ENCODE measurements at places on chromosomes 1 and 21.

DNA sequence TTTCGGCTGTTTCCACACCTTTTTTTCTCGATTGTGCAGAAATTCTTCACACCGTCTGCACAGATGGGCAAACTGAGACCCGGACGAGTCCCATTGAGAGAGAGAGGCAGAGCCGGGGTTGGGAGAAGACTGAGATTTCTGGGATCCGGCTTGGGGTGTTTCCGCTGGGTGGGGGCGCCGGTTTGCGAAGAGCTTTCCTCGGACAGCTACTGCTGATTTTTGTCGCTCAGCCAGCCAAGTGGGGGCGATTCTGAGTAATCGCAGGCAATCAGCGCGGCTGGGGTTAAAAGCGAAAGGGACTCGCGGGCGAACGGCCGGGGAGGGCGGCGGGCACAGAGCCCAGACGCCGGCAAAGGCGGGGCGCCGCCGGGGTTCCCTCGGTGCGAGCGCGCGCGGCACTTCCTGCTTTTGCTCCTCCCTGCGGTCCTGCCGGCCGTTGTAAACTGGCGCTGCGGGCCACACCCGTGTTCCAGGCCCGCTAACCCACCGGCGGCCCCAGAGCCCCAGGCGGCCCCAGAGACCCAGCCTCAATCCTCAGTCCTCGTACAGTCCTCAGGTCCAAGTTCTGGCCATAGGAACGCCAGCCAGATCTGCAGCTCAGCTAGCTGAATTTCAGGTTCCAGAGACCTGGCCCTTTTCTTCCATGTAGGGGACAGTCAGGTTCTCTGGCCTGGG, 32.4 kb upstream of the JUN start:
- no peak for DNase-seq

- no peak for DNase-seq
Observed at GRCh38 chr1:60111118-60111517, 37.5 kb upstream of the C1orf87 start.

DNA sequence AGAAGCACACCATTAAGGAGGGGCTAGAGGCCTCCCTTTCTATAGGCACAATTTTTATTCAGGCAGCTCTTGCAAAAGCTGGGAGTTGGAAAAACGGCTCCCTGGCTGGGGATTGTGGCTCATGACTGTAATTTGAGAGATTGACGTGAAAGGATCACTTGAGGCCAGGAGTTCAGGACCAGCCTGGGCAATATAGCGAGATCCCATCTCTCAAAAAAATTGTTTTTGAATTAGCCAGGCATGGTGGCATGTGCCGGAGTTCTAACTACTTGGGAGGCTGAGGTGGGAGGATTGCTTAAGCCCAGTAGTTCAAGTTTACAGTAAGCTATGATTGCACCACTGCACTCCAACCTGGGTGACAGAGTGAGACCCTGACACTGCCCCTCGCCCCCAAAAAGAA, 23.9 kb upstream of the NRDC start:
- DNase-seq: no peak

GRCh38 chr1:244843148-244843978, 7.9 kb downstream of the COX20 start:
- no peak for DNase-seq

GRCh38 chr1:228940526-228940925, 205.2 kb downstream of the RHOU start:
- DNase-seq: no peak

GRCh38 chr1:43573066-43573800, 42.5 kb downstream of the PTPRF start:
- DNase-seq: peak; percentile 27

- no peak for DNase-seq
Observed at GRCh38 chr21:39363607-39364555, 15.0 kb upstream of the HMGN1 start.

- no peak for DNase-seq
Observed at GRCh38 chr1:70171512-70171911, 33.9 kb downstream of the LRRC40 start.

GRCh38 chr1:161864577-161864976, 98.5 kb downstream of the ATF6 start:
- no peak for DNase-seq

- no peak for DNase-seq
Observed at GRCh38 chr1:201191653-201192260, 1.1 kb downstream of the IGFN1 start.

DNA sequence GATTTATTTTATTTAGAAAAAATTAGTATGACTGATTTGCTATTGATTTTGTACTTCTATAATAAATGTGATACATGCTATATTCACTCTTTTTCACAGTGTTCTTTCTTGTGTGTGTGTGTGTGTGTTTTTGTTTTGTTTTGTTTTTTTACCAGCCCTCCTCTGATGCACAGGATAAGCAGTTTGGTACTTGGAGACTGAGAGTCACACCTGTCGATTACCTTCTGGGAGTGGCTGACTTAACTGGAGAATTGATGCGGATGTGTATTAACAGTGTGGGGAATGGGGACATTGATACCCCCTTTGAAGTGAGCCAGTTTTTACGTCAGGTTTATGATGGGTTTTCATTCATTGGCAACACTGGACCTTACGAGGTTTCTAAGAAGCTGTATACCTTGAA, 35.9 kb downstream of the TSNAX start:
- no peak for DNase-seq

- DNase-seq: no peak
Observed at GRCh38 chr1:53326598-53327181, 1.2 kb downstream of the LRP8 start.

- no peak for DNase-seq
Observed at GRCh38 chr1:210251680-210252490, 19.3 kb downstream of the SERTAD4 start.

GRCh38 chr1:11053758-11054137, 6.1 kb downstream of the SRM start:
- DNase-seq: no peak

GRCh38 chr1:237012788-237013383, 8.6 kb upstream of the MT1HL1 start:
- DNase-seq: no peak

DNA sequence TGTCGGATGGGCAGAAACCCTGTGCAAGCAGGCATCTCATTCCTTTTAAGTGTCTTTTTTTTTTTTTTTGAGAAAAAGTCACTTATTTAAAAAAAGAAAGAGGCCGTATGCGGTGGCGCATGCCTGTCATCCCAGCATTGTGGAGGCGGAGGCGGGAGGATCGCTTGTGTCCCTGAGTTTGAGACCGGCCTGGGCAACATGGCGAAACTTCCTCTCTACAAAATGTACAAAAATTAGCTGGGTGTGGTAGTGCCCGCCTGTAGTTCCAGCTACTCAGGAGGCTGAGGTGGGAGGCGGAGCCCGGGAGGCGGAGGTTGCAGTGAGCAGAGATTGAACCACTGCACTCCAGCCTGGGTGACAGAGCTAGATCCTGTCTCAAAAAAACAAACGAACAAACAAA, 1.7 kb downstream of the GPR137B start:
- DNase-seq: no peak

DNA sequence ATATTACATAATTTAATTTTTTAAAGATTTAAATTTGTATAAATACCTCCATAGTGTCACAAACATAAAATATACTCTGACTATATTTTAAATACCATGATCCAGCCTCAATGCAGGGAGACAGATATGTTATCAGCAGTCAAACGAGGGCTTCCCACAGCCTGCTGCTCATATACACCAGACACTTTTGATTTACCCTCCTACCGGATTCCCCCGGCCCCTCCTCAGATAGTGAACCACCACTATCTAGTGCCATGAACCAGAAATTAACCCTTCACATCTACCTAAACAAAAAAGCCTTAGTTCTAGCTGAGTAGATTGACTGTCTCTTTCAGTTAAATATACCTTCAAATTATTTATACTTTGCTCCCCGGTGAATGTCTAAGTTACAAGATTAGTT, 52.4 kb upstream of the C1orf53 start:
- DNase-seq: no peak

- no peak for DNase-seq
Observed at GRCh38 chr1:46166521-46167462, 8.1 kb upstream of the TSPAN1 start.

- no peak for DNase-seq
Observed at GRCh38 chr1:166814611-166815010, 24.7 kb upstream of the POGK start.

DNA sequence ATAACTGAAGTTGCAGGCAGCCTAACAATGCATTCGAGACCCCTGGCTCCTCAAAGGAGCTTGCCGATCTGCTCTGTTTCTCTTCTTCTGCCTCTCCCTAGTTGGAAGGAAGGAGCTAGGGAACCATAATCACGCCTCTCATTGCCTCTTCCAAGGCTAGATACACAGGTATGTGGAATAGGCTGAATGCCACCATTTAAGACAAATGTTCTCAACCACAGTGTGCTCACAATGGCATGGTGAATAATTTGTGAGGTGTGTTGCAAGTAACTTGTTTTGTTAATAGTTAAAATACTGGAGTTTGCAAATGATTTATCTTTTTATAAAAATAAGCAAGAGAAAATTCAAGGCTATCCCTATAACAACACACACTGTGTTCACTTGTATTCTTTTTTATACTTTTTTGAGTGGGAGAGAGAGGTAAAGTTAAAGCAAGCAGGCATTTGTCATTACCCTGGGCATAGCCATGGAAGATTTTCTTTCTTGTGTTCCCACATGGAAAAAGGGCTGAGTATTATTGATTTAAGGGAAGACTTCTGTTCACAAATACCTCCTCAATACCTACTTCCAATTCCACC, 45.4 kb upstream of the SYT6 start:
- no peak for DNase-seq

DNA sequence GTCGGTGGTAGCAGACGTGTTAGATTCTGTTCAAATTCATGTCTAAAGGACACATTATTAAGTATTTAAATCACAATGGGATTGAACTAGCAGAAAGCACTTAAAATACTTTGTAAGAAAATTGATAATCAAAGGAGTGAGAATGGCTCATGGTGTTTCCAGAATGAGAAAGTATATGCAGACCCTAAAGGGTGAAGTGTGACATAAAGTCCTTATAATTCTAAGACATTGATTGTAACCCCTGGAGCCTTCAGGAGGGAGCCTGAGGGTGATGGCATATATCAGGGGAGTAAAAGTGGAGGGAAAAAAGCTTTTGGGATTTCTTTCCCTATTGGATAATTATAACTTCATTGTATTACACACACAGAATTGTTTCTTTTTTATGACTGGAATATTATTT, at the start of gene OR2C3:
Gene OR2C3 (minus strand): TSS at position 101 of the 400 bp plus-strand sequence. CDS start 3,929 bp downstream, outside the sequence.
- DNase-seq: no peak

DNA sequence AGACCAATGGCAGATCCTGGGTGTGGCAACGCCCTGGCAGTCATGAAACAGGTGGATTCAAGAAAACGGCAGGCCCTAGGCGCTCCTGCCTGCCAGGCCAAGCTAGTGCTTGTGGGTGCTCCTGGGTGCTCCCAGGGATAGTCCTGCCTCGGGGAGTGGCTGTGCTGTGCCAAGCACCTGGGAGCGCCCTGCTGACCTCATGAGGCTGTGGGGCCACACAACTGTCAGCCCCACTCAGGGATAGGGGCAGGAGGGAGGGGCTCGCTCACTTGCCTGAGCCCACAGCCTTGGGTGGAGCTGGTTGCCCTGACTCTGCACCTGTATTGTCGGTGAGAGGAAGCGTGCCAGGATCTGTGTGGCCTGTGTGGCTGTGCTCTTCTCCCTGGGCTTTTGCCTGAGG, 9.4 kb downstream of the SNAP47 start:
- no peak for DNase-seq

DNA sequence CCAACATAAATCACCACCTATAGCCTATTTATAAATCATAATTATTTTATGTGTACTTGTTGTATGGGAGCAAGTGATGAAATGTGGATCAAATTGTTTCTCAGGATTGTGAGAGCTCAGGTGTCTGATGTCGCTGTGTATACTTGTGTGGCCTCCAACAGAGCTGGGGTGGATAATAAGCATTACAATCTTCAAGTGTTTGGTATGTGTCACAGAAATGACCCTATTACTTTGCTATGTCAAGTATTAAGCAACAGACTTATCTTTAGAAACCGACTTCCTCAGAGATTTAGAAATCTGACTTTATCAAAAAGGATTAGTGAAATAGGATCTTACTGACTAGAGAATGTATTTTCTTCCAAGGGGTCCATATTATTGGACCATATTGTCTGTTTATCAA, 280.9 kb downstream of the TPR start:
- no peak for DNase-seq

Measured in nucleus accumbens (tissue), 56 donors.